ENCODE measurements at places on chromosomes 12 and 14.

DNA sequence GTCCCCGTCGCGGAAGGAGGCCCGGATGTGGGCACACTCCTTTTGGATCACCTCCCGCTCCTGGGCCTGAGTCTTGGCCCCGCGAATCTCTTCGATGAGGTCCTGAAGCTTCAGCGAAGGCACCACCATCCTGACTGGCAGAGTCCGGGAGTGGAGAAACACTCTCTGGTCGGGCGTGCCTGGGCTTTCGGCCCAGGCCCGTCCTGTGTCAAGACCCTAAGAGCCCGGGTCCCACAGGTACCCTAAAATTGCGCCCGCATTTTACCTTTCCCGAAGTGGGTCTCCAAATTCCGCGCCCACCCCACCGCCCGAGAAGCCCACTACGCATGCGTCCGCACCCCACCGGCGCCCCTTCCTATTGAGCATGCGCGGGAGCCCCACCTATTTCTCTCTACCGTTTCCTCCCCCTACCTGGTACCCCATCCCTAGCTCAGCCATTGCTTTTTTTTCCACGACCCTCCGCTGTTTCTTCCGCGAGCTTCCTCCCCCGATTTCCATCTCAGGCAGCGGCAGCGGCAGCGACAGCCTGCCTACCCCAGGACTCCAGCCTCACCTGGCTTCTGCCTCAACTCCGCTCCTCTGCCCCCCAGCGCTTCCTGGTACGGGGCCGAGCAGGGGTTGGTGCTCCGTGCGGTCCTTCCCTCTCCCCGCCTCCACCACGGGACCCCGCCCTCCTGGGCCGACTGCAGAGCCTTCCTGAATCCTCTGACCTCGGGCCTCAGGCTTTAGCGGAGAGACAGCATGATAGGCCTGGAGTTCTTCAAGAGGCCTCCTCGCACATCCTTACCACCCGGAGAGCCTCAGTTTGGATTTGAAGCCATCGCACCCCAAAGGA is at the start of gene AP1G2:
AP1G2 (minus strand) TSS at position 606 of the 835 bp plus-strand sequence; CDS start at position 129, 477 bp downstream.
- DNase-seq, result peak; percentile 95

DNA sequence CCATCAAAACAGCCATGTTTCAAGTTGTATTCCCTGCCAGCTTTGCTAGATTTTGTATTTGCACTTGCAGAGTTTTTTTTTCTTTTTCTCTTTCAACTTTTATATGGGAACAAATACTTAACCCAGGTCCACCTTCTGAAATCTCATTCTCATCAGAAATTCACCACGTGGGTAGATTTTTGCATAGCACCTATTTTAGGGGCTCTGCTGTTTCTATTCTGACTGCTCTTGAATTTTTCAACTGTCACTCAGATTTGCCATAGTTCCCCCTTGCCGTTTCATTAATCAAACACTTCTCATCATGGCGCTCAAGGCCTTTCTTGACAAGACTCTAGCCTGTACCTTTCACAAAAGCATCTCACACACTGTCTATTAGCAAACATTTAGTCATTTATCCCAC is 767.2 kb downstream of the VRK1 start:
- DNase-seq, result no peak

- DNase-seq, result no peak
Observed at GRCh38 chr12:119229205-119229604, 50.5 kb downstream of the HSPB8 start.

DNA sequence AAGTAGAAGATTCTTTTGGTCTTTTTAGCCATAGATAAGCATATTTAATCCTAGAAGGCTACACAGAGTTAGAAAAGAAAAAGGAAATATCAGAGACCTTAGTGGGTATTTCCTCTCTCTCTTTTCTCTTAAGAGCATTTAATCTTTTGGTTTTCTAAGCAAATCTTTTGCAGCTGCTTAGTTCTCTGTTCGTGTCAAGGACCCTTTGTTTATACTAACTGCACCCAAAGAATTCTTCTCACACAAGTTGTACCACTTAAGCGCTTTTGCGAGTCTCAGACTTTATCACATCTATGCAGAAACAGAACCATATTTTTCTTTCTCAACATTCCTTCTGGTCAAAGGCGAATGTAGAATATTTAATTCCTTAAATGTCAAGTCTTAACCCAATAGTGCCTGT is 17.9 kb upstream of the NID2 start:
- no peak for DNase-seq

GRCh38 chr14:73242357-73242901 is 5.1 kb downstream of the PAPLN start:
- no peak for DNase-seq

- DNase-seq, result peak; percentile 38
Observed at GRCh38 chr12:95790033-95790916, at the start of gene NTN4. NTN4 (minus strand) TSS chr12:95790764; CDS start chr12:95790309, 455 bp downstream.
